ENCODE measurements at places on chromosomes 4 and X.

DNA sequence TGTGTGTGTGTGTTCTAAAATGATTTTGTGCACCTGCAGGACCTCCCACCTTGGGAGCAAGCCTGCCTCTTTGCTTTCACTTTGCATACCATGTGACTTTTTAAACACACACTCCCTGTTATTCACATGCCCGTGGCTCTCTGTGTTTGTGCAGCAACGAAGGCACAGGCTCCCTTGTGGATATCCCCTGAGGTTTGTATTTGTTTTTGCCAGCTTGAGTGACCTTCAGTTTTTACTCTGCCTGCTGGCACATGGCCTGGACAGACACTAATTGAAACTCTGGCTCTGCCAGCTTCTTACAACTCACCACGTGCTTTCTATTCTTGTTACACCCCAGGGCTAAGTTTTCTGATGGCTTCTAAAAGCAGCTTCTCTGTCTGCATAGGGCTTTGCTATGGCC is 885.8 kb downstream of the SH3BGRL start:
- DNase-seq, result no peak

DNA sequence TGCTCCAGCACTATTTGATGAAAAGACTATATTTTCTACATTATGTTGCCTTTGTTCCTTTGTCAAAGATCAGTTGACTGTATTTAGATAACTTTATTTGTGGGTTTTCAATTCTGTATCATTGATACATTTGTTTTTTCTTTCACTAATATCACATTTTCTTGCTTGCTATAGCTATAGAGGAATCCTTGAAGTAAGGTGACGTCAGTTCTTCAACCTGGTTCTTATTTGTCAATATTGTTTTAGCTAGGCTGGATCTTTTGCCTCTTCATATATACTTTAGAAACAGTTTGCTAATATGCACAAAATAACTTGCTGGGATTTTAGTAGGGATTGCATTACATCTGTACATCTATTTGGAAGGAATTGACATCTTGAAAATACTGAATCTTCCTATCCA is 21.0 kb downstream of the TECRL start:
- DNase-seq, result no peak

GRCh38 chrX:56728752-56729151 is 291 bp upstream of the NBDY start:
- no peak for DNase-seq

- DNase-seq, result no peak
Observed at GRCh38 chr4:884259-884658, 47.9 kb downstream of the GAK start.

GRCh38 chr4:185143601-185143969 is 519 bp downstream of the SLC25A4 start:
- DNase-seq, result no peak

DNA sequence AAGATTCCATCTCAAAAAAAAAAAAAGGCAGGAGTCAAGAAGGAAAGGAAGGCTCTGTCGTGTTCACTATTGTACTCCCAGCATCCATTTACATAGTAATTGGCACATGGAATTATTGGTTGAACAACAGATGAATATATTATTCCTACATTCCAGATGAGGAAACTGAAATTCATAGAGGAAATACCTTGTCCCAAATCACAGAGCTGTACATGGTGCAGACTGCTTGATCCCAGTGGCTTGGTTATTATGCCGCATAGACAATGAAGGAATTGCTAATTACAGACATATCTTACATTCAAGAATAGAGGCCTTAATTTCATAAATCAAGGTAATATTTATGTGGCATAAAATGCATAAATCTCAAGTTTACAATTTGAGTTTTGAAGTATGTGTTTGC is 63.6 kb downstream of the LDB2 start:
- no peak for DNase-seq

DNA sequence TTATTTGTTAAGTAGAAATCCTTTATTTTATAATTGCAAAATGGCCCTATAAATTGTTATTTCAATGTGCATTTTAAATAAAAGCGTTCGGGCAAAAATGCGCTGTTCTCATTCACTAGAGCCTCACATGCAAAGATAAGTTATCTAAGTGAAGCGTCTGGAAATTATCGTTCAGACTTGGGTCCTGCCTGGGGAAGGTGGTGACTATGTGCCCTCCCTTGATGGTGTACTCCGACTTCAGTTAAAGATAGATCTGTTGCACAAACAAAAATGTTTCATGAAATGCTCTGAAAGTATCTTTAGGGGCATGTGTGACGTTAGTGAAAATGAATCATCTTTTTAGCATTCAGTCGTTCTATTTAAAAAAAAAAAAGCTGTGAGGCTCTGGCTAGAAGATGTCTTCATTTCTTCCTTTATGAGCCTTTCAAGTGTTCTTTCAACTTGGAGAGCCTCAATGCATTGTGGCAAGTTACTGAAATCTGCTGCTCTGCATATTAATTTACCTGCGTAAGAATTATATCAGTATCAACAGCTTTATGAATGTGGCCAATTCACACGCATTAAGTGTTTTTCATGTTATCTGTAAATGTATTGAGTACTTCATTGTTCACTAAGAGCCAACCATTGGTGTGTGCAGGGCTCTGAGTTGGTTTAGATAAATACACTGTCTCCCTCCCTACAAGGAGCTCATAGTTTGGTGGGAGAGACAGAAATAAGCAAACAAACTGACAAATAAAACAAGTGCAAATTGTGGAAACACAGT is 83.0 kb downstream of the AFF1 start:
- DNase-seq, result no peak

DNA sequence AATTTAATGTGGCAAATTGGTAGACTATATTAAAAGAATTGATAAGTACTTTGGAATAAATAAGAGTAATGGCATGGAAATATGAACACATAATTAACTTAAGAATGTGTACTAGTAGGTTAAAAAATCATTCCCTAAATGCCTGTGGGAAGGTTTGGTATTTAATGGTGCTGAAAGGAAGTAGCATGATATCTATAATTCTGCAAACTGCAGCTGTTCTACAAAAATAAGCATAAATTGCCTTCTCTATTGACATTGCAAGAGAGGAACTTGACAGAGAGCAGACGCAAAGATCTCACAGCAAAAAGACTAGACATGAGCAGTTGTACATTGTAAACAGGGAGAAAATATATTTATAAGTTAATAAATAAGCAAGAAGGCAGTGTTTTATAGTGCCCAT is 752.5 kb upstream of the PCDH10 start:
- DNase-seq, result no peak

- no peak for DNase-seq
Observed at GRCh38 chr4:126431049-126431448, 1116.3 kb downstream of the FAT4 start.

- peak; percentile 91 for DNase-seq
Observed at GRCh38 chrX:47218920-47219815, 687 bp downstream of the CDK16 start.

GRCh38 chr4:113026556-113026955 is 22.9 kb upstream of the ANK2 start:
- no peak for DNase-seq

DNA sequence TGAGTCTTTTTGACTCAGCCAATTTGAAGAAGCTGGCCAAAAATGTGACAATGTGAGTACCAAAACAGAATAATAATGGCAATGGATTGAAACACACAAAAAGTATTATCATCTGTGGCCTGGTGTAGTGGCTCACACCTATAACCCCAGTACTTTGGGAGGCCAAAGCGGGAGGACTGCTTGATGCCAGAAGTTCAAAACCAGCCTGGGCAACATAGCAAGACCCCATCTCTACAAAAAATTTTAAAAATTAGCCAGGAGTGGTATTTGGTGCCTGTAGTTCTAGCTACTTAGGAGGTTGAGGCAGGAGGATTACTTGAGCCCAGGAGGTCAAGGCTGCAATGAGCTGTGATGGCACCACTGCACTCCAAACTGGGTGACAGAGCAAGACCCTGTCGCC is 41.5 kb downstream of the PLK4 start:
- no peak for DNase-seq

GRCh38 chr4:146511381-146511780 is 10.4 kb downstream of the SLC10A7 start:
- DNase-seq, result no peak

GRCh38 chrX:136961594-136962135 is 72.1 kb downstream of the GPR101 start:
- no peak for DNase-seq

DNA sequence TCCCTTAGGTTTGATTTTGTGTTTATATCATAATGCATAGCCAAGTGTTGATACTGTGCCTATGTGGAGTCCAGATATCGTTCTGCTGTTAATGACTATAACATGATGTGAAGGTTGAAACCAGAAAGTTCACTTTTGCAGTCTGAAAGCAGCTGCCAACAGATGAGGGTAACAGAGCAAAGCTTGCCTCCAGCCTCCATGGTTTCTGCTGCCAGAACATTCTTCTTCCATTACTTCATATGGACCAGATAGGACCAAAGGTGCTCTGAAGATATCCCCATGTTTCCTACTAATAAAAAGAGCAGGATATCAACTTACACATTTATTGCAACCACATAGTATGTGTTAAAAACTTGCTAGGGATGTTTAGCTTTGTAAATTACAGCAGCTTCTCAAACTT is 394.1 kb downstream of the SPRY1 start:
- DNase-seq, result no peak

GRCh38 chr4:146095091-146095690 is 80.3 kb upstream of the LSM6 start:
- no peak for DNase-seq

GRCh38 chr4:113070755-113071154 is 21.3 kb downstream of the ANK2 start:
- no peak for DNase-seq

GRCh38 chrX:69028006-69028760 is 137.1 kb downstream of the PJA1 start:
- DNase-seq, result no peak

DNA sequence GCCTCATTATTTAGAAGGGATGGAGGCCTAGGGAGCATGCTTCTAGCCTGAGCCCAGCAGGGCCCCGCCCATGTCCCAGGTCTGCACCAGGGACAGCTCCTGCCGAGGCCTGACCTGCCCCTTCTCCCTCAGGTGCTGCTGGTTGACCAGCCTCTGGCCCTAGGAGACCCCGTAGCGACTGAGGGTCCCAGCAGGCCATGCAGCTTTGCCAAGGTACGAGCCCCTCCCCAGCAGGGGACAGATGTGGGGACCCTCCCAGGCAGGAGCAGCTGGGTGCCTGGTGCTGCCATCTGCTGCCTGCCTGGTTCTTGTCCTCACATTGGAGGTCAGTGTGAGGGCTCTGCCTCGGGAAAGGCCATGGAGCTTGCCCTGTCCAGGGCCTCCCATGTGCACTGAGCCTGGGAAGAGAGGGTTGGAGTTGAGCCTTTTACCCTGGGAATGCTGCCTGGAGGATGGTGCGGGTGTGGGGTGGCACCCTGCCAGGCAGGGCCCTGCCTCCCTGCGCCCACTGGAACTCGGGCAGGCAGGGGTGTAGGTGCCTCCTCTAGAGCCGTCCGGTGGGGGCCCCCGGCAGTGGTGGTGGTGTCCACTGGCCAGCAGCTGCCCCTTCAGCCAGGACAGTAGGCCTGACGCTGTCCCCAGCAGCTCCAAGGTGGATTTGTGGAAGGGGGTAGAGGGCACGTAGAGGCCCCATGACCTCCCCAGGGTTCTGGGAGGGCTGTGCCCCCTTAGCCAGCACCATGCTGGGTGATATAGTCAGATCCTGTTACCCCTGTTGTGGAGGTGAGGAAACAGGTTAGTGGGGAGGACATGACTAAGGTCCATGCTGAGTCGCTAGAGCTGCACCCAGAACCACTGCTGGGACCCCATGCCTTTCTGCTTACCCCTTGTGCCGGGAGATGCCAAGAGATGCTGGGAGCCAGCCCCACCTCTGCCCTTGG is 2.2 kb upstream of the MSANTD1 start:
- no peak for DNase-seq

GRCh38 chr4:134622199-134622598 is 420.6 kb upstream of the PABPC4L start:
- no peak for DNase-seq

DNA sequence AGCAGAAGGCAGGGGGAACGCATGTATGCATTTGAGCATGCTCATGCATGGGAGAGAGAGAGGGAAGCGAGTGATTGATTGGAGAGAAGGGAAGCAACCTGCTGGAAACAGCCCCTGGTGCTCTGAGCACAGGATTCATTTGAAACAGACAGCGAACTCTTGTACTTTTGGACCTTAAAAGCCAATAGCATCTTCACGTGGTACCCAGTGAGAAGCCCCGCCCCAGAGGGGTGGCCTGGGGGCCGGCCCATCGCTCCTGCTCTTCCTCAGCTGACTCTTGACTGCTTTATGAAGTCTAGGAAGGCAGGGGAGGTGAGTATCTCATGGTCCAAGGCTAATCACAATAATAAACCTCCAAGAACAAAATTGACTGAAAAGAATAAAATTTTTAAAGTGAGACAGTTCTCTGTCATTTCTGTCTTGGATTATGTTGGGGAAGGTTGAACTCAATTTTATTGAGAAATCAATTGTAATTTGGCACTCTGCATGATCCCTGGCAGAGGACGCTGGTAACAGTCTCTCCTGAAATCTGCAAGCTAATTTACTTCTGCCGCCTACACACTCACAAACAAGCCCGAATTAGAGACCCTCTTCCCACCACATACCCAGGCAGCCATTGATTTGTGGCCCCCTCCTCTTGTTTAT is 168.2 kb upstream of the PPARGC1A start:
- DNase-seq, result no peak

DNA sequence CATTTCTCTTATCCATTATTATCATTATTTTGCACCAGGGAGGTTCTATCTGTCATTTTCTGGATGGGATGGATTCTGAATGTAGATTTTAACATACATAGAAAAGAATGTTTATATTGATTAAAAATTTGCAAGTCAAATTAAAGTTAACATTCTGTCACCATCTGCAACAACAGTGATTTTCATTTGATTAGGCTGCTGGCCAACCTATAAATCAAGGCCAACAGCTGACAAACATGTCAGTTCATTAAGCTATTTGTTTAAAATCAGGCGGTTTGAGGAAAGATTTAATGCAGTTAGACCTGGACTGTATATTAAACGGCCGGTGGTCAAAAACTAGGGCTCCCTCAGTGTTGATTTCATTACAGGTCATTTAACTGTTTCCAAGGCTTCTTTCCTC is 109.5 kb upstream of the CBR4 start:
- no peak for DNase-seq

GRCh38 chr4:120839334-120839973 is 83.1 kb downstream of the PRDM5 start:
- no peak for DNase-seq

DNA sequence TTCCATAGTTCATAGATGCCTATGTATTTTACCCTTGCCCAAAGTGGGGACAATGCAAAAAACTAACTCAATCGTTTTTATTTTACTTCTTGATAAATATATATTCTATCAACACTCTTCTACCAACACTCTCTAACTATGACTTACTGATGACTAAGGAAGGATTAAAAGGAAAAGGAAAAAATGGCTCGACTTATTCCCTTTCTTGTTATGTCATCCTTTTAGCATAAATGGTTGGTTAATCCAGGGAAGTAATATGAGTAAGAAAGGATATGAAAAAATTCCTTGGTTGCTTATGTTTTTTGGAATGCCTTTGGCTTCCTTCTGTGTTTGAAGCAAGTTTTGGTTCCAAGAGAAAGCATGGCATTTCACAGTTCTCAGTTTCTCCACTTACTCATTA is 1087.1 kb downstream of the C4orf33 start:
- no peak for DNase-seq

- no peak for DNase-seq
Observed at GRCh38 chrX:40265936-40266335, 168.2 kb upstream of the BCOR start.

Measured in mesenteric fat pad (tissue), 1 donor.